C1 segment of cervical spinal cord (tissue), 14 donors: ENCODE measurements at places on chromosomes 12 and 14.

DNA sequence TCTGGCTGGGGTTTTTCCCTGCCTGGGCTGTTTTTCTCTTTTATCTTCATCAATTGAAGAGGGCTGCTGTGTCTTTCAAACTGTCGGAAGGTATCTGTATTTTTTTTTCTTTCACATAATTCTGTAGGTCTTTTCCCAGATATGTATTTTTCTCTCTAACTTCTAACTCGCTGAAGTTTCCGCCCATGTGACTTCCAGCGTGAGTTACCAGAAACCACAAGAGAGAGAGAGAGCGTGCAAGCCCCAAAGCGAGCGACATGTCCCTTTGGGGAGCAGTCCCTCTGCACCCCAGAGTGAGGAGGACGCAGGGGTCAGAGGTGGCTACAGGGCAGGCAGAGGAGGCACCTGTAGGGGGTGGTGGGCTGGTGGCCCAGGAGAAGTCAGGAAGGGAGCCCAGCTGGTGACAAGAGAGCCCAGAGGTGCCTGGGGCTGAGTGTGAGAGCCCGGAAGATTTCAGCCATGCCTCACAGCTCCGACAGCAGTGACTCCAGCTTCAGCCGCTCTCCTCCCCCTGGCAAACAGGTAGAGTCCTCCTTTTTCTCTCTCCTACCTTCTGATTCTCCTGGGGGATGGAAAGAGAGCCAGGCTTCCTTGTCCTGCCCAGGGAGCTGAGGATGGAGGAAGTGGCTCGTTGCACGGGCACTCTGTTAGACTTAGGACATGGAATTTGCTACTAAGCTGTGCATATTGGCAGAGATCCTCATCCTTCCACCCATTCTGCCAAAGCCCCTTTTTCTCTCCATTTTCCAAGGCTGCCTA, at the start of gene BATF:
BATF (plus strand) TSS at position 246 of the 759 bp plus-strand sequence; CDS start at position 460, 214 bp downstream.
- peak; percentile 19 for DNase-seq

DNA sequence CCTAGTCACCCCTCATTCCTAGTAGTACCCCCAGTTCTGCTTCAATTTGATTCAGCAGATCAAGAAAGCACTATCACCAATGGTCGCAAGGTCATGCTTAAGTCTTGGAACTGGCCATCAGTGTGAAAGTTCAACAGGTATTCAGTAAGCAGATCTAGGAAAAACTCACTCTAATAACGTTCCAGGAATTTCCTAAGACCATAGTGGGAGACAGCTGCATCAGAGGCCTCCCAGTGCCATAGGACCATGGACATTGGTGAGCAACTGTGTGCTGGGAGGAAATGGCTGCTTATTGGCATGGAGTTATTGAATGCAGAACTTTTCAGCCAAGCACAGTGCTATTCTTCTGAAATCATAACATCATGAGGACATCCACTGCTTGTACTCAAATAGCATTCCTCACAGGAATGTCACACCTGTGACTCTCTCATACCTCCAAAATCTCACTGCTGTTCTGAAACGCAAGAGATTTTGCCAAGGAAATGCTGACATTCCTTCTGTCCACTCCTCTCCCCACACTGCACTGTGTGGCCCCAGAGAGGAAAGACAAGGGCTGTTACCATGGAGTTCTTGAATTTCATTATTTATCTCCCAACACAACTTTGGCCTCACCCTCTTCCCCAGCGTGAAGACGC, 30.9 kb upstream of the MDM2 start:
- DNase-seq = no peak

- peak; percentile 39 for DNase-seq
These were observed 401.0 kb downstream of the BTG1 start for GRCh38 chr12:91744597-91744996.

GRCh38 chr14:93727917-93728650, 60.2 kb downstream of the PRIMA1 start:
- no peak for DNase-seq

GRCh38 chr12:18882690-18883089, 144.8 kb downstream of the CAPZA3 start:
- no peak for DNase-seq

DNA sequence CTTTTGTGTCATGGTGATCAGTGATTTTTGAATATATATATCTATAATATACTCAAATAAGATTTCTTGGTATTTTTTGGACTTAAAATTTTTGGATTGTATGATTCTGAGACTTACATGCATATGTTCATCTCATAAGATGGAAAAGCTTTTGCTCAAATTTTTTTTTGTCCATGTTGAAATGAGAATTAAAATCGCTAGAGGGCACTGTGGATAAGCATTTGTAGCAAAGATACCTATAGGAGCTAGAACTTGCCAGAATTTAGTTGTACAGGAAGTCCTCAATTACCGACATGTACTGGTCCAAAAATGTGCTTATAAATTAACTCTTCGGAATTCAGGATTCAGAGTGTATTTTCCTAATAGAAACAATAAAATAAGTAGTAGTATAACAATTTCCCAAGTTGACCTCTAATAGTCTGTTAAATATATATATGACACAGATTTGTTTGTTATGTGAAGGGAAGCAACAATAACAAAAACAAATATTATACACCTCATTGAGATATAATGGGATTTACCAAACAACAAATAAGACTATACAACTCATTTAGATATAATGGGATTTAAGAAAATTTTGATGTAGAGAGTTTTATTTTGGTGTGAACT, 179.6 kb downstream of the TMEM117 start:
- no peak for DNase-seq

DNA sequence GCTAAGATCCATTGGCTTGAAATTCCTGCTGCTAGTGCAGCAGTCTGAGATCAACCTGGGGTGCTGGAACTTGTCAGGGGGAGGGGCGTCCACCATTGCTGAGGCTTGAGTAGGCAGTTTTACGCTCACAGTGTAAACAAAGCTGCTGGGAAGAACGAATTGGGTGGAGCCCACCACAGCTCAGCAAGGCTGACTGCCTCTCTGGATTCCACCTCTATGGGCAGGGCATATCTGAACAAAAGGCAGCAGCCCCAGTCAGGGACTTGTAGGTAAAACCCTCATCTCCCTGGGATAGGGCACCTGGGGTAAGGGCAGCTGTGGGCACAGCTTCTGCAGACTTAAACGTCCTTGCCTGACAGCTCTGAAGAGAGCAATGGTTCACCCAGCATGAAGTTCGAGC, 191.7 kb downstream of the ALG10B start:
- no peak for DNase-seq

GRCh38 chr14:95037273-95037672, 120.1 kb downstream of the DICER1 start:
- no peak for DNase-seq

GRCh38 chr12:40784102-40784501, 91.9 kb downstream of the CNTN1 start:
- no peak for DNase-seq

DNA sequence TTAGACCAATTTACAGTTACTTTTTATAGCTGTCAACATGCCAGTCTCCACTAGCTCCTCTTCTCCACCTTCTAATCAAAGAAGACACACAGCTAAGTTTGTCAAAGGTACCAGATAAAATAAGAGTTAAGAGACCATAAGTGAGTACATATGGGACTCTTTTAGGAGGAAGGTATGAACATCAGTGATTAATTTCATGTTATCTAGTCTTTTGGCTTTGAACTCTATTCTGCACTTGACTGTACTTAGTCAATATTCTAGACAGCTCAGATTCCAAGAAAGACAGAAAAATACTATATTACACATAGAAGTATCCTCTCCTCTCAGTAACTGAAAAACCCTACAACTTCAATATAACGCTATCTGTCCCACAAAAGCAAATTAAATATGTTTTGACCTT, 28.1 kb downstream of the CAPRIN2 start:
- DNase-seq = no peak

GRCh38 chr14:88617479-88617878, 54.6 kb downstream of the ZC3H14 start:
- DNase-seq = no peak
